ENCODE measurements at places on chromosomes 7 and 10.

GRCh38 chr10:58174831-58175230 lies 92.9 kb downstream of the IPMK start:
- no peak for DNase-seq

DNA sequence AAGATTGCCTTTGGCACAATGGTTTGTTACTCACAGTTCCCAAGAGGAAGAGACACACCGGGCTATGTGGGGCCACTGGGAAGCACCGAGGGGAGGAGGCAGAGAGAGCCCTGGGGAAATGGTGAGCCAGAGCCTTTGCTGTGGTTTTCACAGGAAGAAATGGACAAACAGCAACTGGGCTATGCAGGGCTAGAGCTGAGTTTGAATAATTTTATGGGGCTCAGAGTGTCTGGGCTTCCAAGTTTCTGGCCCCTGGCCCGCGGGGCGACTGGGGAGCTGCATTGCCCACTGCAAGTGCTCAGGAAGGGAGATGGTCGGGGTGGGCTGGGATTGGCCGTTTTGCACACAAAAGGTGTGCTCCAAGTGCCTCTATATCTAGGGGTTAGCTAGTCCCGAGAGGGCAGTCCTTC lies 92.6 kb downstream of the CHST15 start:
- DNase-seq: peak; percentile 16

GRCh38 chr10:4781955-4782354 lies 44.1 kb upstream of the AKR1E2 start:
- DNase-seq: no peak

- no peak for DNase-seq
These were observed 968 bp upstream of the OPN4 start for GRCh38 chr10:86653379-86653778.

- no peak for DNase-seq
These were observed 19.3 kb downstream of the FGFR2 start for GRCh38 chr10:121578965-121579364.

DNA sequence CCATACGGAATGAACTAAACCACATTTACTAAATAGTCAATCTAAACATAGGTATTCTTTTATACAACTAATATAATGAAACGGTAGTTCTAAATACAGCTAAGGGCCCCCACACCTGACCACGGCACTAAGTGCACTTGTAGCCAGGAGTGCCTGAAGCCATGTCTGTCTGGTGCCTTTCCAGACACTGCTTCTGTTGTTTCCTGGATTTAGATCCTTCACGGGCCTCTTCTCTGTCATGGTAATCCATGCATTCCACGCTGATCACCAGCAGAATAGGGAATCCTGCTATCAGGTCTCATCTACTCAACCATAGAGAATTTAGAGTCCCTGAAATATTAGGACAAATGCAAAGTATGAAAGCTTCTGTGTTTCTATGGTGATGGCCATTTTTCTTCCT lies 37.8 kb downstream of the OSBPL3 start:
- no peak for DNase-seq

DNA sequence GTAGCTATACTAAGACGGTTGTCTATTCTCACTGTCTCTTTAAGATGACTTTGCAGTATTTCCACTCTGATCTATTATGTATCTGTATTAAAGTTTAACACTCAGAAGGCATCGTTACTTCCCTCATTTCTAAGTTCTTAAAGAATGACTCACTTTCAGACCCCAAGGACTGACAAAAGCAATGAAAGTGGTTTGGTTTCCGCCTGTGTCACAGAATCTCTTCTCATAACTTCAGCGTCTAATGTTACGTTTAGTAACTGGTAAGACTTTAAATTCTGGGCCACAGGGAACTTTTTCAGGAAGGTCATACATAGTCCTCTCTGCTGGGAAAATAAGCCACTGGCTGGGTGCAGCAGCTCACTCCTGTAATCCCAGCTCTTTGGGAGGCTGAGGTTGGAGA lies 892.0 kb upstream of the AUTS2 start:
- DNase-seq: no peak

DNA sequence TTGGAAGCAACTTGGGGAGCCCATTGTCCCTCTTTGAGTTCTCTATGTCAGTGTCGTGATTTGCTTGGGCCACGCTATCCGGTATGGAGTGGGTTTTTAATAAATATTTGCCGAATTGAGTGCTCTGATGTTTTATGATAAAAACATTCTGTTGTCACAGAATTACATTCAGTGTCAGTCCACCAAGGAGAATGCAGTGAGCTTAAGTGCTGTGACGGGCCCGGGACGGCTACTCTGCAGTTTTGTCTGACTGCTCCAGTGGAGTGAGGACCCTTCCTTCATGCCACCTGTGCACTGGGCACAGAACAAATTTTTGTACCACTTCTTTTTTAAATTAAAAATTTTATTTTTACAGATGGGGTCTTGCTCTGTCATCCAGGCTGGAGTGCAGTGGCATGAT lies 76.0 kb downstream of the CARD11 start:
- DNase-seq: no peak

DNA sequence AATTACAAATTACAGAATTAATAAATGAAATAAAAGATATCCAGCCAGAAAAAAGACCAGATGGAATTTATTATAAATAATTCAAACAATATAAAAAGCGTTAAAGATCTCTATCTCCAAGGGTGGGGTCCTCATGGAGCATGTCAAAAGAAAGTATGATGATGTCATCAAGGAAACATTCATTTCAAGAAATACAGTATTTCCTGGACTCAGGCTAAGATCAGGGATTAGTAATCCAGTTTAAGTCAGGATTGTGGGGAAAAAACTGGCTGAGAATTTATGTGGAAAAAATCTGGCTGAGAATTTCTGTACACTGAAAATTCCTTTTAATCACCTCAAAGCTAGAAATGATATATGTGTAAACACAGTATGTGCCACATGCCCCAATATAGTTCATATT lies 1075.3 kb downstream of the XPNPEP1 start:
- no peak for DNase-seq

GRCh38 chr10:124299696-124300095 lies 119.0 kb downstream of the OAT start:
- no peak for DNase-seq

GRCh38 chr7:151208253-151208862 lies 1.9 kb downstream of the H2BK1 start:
- DNase-seq: no peak

DNA sequence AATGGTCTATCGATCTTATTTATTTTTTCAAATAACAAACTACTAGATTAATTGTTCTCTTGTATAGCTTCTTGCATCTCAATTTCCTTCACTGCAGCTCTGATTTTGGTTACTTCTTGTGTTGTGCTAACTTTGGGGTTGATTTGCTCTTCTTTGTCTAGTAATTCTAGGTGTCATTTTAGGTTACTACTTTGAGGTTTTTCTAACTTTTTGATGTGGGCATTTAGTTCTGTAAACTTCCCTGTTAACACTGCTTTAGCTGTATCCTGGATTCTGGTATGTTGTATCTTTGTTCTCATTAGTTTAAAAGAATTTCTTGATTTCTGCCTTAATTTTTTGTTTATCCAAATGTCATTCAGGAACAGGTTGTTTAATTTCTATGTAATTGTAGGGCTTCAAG lies 1188.0 kb downstream of the DNAJB9 start:
- no peak for DNase-seq

GRCh38 chr7:5667391-5667790 lies 114.1 kb downstream of the RNF216 start:
- DNase-seq: no peak

GRCh38 chr10:89332123-89332633 lies 4.4 kb downstream of the IFIT3 start:
- peak; percentile 53 for DNase-seq

DNA sequence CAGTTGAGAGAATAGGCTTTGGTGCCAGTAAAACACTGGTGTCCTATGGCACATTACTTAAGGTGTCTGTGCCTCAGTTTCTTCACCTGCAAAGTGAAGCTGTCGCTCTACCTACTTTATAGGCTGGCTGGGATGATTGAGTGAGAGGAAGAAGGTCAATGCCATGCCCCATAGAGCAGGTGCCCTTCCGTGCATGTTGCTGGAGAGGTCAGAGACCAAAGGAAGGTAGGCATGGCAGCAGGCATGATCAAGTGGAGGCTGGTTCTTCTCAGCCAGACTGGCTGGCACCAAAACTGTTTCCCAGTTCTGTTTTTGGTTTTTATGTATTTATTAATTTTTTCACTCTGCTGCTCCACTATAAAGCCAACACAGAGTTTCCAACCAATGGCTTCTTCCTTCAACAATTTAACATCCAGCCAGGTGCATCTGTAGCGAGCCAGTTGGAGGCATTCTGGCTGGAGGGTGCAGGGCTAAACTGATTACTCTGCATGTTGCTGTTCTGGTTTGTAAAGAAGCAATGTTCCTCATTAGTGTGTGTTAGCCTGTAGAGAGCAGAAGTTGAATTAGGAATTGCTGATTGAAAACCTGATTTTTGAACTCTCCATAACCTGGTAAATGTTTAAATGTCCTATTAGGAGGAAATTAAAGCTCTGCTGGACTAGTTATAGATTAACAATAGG lies 144.3 kb upstream of the TNS3 start:
- no peak for DNase-seq

- DNase-seq: no peak
These were observed 6.3 kb downstream of the TRPV5 start for GRCh38 chr7:142927085-142927745.

DNA sequence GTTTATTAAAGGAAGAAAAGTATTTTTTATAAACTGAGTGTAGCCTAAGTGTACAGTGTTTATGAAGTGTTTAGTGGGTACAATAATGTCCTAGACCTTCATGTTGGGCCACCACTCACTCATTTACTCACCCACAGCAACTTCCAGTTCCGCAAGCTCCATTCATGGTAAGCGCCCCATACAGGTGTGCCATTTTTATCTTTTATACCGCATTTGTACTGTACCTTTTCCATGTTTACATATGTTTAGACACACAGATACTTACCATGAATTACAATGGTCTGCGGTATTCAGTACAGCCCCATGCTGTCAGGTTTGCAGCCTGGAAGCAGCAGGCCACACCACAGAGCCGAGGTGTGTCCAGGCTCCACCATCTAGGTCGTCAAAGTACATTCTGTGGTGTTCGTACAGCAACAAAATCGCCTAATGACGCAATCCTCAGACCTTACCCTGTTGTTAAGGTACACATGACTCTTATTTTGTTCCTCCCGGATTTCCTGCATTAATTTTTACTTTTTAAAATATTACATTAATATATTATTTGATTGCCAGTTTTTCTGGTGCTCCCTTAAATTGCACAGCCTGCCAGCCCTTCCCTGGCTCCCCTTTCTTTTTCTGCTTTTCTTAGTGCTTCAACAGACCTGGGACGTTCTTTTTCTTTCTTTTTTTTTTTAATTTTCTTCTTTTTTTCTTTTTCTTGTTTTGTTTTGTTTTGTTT lies 881 bp upstream of the SSBP1 start:
- DNase-seq: no peak

GRCh38 chr10:96129387-96130325 lies at the start of gene ZNF518A:
Gene ZNF518A (plus strand): TSS chr10:96130297. CDS start chr10:96156323, 26,026 bp downstream.
- peak; percentile 84 for DNase-seq

GRCh38 chr10:72638586-72639440 lies 12.9 kb upstream of the MICU1 start:
- no peak for DNase-seq

GRCh38 chr10:115856580-115856979 lies 416.4 kb downstream of the GFRA1 start:
- DNase-seq: no peak

DNA sequence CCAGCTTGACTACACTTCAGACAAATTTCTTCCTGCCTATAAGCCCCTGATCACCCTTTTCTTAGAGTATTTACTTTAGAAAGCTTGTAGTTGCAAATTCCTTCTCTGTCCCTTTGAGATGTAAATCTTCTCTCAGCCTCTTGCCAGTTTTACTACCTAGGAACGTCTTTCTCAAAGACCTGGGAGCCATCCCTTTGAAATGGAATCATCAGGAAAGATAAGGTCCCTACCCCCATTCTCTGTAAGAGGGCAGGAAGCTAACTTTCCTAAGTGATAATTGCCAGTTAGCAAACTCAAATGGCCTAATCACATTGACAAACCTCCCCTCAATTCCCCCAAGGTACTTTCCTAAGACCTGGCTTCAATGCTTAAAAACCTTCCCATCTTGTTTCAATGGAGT lies 304.5 kb downstream of the MDFIC start:
- DNase-seq: no peak

DNA sequence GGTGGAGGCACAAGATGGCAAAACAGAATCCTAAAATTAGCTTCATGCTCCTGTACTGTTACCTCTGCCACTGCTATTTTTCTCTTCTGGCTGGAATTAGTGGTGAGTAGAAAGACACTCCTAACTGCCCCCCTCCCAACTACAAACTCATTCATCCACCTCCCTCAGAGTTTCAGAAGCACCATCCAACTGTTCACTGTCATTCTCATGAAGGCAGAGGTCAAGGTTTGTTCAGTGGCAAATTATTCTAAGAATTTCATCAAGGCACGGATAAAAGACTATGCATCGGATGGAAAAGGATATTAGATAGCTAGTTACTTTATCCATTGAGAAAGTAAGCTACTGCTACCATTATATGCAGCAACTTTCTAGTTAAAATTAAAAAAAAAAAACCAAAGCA lies 59.7 kb downstream of the LRGUK start:
- no peak for DNase-seq

- no peak for DNase-seq
These were observed 97.9 kb upstream of the IKZF1 start for GRCh38 chr7:50206453-50207250.

DNA sequence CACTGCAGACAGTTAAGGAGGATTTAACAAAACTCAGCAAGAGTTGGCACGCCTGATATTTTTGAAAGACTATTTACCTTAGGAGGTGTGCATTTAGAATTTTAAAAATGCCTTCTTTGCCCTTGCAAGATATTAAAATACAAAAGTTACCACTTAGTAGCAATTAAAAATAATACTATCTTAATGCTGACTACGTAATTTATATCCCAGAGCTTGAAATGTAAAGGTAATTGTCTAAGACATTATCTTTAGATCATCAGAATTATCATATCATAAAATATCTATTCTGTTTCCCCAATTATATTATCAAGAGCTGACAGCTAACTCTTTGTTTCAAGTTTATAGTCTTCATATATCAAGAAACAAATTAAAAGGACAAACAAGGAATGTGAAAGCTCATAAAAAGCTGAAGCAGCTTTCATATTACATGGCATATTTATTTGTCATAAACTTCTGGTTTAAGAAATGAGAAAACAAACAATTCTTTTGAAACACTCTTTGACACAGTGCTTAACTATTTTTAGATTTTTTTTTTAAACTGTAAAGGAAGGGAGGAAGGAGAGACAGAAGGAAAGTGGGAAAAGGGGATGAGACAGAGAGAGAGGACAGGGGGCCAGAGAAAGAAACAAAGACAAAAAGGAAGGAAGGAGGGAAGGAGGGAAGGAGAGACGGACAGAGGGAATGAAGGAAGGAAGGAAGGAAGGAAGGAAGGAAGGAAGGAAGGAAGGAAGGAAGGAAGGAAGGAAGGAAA lies 73.5 kb downstream of the RTKN2 start:
- no peak for DNase-seq

Measured in hepatic stellate cell (primary cell).